Brain microvascular endothelial cell (primary cell): ENCODE measurements at places on chromosomes 4 and X.
A peak's percentile ranks its signal among the peaks of the same experiment; 100 is the strongest.

GRCh38 chr4:123892368-123892976, 495.9 kb downstream of the SPRY1 start:
- no peak for DNase-seq

DNA sequence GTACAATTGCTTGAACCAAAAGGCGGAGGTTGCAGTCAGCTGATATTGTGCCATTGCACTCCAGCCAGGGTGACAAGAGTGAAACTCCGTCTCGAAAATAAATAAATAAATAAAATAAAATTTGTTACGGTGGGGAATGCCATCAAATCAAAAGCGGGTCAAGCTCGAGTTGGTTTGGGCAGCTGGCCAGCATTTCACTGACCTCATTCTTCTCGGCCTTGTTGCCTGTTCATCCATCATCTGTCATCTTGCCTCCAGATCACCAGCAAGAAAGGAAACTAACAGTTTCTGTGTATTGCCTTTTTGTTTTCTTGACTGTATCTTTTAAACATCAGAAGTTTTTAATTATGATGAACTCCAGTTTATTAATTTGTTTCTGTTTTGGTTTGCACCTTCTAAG, 31.5 kb upstream of the KLHL2 start:
- no peak for DNase-seq

DNA sequence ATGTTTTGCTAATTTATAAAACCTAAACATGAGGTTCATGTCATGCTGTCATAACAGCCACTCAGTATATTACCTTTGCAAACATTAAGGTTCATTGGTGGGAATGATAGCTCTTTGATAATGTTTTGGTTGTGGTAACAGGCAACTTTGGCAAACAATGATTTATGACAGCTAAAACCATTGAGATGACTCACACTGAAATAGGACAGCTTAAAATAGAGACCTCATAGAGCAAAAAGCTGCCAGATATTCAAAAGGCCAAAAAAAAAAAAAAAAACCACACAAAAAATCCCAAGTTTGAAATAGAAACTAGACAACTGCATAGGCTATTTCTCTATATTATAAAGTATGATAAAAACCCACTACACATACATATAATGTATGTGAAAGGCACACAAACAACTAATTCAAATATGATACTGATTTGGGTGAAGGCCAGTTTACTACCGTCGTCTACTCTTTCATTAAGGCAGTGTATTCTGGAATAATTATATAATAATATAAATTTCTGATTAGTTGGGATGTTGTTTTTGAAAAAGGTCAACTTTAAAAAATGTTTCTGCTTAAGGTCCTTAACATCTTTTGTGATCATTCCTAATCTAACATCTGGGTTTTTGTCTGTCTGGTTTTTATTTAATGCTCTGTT, 646.0 kb upstream of the PITX2 start:
- peak; percentile 1 for DNase-seq

GRCh38 chr4:183492791-183493222, 12.1 kb upstream of the ING2 start:
- DNase-seq: peak; percentile 40
